Esophagus muscularis mucosa (tissue), 4 donors: ENCODE measurements at places on chromosomes 6 and 20. TPM values are rescaled to one million over a fixed set of nuclear protein-coding genes. Genes with fewer than 3 reads are reported as not detected.
A peak's percentile ranks its signal among the peaks of the same experiment; 100 is the strongest.

- H3K36me3 ChIP-seq = no peaks in the 10 kb centered on the region
- DNase-seq = no peak
- H3K27me3 ChIP-seq = no peaks in the 10 kb centered on the region
- no peak overlapping the region for H3K4me3 ChIP-seq
Observed at GRCh38 chr6:11128608-11129007, 17.1 kb upstream of the ERVFRD-1 start.

DNA sequence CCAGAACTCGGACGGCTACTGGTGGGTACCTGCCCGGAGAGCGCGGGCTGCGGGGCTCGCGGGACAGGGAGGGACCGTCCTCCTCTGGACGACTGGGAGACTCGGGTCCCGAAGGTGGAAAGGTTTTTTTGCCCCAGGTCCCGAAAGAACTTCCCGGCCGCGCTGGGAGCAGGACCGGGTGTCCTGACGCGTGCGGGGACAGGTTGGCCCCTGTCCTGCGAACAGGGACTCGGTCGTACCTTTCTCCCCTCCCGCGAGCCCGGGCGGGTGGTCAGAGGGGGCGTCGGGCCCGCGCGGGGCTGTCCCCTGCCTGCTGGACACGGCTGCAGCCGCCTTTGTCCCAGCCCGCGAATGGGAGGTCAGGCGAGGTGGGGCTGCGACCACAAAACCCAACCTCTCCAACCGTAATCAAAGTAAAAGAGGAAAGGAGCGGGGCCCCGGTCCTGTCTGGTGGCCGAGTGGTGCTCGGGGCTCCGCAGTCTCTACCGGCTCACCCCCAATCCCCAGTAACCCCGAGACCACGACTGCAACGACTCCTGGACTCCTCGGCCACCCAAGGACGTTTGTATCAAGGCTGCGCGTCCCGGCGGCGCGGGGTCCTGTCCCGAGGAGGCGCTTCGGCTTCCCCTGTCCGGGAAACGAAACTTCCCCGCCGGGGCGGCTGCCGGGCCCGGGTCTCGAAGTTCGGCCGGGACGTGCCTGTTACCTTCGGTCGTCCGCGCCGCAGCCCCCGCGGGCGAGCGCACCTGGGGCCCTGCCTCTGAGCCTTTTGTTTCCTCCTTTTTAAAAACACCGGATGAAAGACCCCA is 798 bp downstream of the DSP start:
- H3K36me3 ChIP-seq = no peaks in the 10 kb centered on the region
- peaks cover 26% of the 10 kb centered on the region for H3K4me1 ChIP-seq
- DNase-seq = peak; percentile 74
- H3K4me3 ChIP-seq = peak overlapping the region; percentile 59

Gene PLCB1
- 72.9 TPM for total RNA-seq

- no peaks in the 10 kb centered on the region for H3K4me1 ChIP-seq
- peaks cover 48% of the 10 kb centered on the region for H3K27me3 ChIP-seq
- H3K4me3 ChIP-seq = no peak overlapping the region
Observed at GRCh38 chr20:30811885-30812671, 445.4 kb upstream of the DEFB115 start.

Gene ABHD16B
- total RNA-seq = not detected

- no peaks in the 10 kb centered on the region for H3K4me1 ChIP-seq
- no peak overlapping the region for H3K27ac ChIP-seq
- H3K36me3 ChIP-seq = no peaks in the 10 kb centered on the region
- H3K27me3 ChIP-seq = no peaks in the 10 kb centered on the region
- DNase-seq = no peak
Observed at GRCh38 chr6:91683240-91683639, 1096.4 kb upstream of the MAP3K7 start.

Gene EDN1
- total RNA-seq = 29.1 TPM

Gene AFDN
- 74.7 TPM for total RNA-seq

DNA sequence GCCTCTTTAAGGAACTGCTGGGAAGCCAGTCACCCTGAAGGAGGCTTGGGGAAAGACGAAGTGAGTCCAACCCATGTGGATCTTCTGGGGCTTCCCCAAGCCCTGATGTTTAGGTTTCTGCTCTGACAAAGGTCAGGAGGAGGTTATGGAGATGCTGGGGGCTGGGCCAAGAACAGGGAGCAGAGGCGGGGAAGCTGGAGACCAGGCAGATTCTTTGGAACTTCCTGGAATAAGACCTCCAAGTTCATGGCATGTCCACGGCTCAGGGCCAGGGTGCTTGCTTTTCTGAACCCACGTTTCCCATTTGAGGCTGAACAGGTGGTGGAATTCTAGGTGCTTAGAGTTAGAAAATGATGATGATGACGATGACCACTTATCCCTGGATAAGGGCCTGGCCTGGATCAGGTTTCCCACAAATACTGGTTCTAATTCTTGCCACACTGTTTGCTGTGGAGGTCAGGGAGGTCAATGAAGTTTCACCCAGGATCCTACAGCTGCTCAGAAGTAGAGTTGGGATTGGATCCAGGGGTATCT is 30.0 kb upstream of the TGM2 start:
- DNase-seq = no peak
- no peak overlapping the region for H3K4me3 ChIP-seq
- H3K36me3 ChIP-seq = no peaks in the 10 kb centered on the region
- H3K27me3 ChIP-seq = no peaks in the 10 kb centered on the region
- H3K27ac ChIP-seq = no peak overlapping the region
